Posterior vena cava (tissue), 2 donors: ENCODE measurements at places on chromosomes 2 and 18.
A peak's percentile ranks its signal among the peaks of the same experiment; 100 is the strongest.

DNA sequence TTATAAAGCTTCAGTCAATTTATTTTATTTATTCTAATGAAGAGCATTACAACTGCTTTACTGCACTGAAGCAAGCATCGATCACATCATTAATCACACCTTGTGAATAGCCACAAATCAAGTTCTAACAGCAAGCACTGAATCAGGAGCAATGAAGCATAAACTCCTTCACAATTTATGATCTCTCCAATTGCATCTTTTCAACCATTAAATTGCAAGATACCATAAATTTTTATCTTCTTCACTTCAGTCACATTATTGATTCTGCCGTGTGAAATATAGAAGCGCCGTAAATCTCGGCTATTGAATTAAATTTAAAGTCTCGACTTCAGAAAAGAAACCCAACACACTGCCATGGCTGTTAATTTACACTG is 298.7 kb downstream of the CDCA7 start:
- no peak for DNase-seq

- no peak for DNase-seq
Measured at GRCh38 chr2:71333619-71334018, 2.0 kb downstream of the ZNF638 start.

DNA sequence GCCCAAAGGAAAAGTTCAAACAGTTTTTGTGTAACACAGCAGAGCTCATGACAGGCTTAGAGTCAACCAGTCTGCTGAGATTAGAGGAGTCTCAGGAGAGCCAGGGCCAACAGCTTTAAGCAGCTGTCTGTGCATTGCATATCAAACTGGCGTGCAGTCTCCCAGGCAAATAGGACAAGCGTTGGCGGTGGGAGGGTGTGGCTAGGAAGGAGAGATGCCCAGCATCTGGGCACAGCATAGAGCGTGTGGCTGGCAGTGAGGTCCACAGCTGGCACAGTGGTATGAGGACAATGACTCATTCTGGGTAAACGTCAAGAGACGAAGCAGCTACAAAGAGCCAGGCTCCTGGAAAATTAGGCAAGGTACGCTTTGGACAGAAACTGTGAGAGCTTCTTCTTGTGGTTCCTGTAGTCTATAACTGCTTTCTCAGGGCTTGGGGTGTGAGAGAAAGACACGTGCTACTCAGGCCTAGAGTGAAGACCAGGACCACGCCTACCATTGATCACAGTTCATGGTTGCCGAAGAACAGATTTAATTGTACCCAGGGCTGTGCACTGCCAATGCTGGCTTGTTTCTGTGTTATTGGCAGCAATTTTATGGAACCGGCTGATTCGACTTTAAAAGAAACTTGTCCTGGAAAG is 14.8 kb downstream of the ZAP70 start:
- DNase-seq = peak; percentile 76

DNA sequence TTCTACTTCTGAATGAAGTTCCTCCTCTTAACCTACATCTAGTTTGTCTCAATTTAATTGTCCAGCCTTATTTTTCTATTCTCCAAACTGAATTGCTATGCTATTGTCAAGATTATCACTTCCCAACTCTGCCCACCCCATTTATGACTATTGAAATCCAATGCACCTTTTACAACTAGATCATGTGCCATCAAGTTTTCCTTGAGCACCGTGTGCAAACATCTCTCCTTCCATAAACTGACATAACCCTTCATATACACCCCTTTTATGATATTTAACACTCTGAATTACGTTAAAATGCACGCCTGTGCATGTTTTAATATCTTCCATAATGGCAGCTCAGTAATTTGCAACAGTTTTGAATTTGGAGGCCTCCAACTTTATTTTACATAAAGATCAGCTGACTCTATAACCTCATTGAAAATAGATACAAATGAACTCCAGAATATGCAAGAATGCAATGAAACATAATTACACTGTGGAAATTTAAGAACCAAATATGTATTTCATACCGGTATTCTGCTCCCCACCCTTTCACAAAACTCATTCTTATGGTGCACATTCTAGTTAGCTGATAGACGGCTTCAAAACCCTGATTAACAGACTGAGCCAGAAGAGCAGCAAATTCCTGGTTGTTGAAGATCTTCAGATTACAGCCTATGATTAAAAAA is 85.5 kb downstream of the SMAD2 start:
- DNase-seq = no peak
